Fibroblast of pulmonary artery (primary cell): ENCODE measurements at places on chromosomes 16 and 17.
A peak's percentile ranks its signal among the peaks of the same experiment; 100 is the strongest.

GRCh38 chr17:4173781-4174180, 30.8 kb downstream of the CYB5D2 start:
- DNase-seq, result no peak

- no peak for DNase-seq
Observed at GRCh38 chr16:27978876-27979275, 84.6 kb downstream of the GSG1L start.

DNA sequence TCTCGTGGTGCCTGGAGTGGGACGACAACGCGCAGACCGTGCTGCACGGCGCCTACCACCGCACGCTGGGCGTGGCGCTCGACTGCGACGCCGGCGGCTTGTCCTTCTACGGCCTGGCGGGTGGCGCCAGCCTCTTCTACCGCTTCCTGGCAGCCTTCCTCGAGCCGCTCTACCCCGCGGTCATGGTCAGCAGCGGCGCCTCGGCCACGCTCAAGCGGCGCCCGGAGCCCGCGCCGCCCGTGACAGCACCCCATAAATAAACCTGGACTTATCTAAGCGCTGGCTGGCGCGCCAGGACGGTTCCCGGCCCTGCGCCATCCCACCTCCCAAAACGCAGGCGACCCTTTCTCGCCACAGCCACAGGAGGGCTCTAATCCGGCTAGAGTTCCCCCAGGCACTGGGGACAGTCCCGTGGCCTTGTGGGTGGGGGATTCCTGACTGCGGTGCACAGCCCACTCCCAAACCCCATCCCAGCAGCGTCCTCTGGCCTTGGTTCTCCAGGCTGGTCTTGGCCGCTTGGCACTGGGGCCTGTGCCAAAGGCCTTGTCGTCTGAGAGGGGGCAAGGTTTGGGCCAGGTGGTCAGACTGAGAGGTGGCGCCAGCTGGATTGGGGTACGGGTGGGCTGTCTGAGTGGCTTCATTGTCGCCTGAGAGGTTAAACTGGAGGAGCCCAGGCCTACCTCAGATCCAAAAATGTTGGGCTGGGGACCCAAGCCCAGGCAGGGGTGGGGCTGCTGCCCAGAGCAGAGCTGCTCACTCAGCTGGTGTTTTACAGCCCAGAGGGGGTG, 10.1 kb upstream of the SLC16A5 start:
- DNase-seq, result no peak

- DNase-seq, result no peak
Observed at GRCh38 chr17:16987066-16987829, 15.3 kb upstream of the TNFRSF13B start.

- peak; percentile 78 for DNase-seq
Observed at GRCh38 chr17:42578282-42578869, 847 bp upstream of the PSMC3IP start.

- no peak for DNase-seq
Observed at GRCh38 chr16:73912281-73912680, 384.3 kb upstream of the PSMD7 start.

- DNase-seq, result no peak
Observed at GRCh38 chr16:60123392-60124023, 1389.4 kb upstream of the GOT2 start.

GRCh38 chr17:39643271-39643670, 6.3 kb downstream of the STARD3 start:
- DNase-seq, result no peak
